ENCODE measurements at places on chromosomes 16 and 17.

DNA sequence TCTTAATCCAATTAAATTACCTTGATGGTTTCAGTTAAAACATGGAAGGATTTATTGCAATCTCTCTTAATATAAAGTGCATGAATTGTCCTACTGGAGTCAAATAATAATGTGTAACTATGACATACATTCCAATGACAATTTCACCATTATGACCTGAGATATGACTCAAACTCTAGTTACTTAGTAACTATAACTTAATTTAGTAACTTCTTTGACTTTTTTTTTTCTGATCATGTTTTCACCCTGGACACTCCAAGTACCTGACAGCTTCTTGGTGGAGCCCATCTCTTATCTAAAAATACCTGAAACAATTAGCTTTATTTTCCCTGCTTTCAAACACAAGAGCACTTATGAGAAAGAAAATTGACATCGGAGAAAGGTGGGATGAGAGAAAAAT is 123.7 kb downstream of the STX8 start:
- no peak for DNase-seq

DNA sequence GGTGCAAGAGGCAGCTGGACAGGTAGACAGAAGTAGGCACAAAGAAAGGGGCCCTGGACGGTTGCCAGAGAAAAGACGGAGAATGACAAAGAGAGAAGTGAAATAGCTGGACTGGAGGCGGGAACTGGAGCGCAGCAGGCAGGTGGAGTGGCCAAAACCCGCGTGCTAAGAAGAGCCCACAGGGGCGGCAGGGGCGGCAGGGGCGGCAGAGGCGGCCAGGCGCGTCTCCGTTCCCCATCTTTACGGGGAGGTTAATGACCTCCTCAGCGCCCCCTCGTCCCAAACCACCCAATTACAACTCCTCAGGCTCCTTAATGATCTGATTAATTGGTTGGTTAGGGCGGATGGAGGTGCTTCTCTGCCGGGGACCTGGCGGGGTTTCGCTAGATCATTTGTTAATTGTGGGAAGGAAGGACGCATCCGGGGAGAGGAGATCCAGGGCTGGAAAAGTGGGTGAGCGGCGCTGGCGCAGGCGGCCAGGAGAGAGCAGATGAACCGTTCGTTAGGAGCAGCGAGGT is 15.4 kb upstream of the HOXB9 start:
- DNase-seq, result no peak

DNA sequence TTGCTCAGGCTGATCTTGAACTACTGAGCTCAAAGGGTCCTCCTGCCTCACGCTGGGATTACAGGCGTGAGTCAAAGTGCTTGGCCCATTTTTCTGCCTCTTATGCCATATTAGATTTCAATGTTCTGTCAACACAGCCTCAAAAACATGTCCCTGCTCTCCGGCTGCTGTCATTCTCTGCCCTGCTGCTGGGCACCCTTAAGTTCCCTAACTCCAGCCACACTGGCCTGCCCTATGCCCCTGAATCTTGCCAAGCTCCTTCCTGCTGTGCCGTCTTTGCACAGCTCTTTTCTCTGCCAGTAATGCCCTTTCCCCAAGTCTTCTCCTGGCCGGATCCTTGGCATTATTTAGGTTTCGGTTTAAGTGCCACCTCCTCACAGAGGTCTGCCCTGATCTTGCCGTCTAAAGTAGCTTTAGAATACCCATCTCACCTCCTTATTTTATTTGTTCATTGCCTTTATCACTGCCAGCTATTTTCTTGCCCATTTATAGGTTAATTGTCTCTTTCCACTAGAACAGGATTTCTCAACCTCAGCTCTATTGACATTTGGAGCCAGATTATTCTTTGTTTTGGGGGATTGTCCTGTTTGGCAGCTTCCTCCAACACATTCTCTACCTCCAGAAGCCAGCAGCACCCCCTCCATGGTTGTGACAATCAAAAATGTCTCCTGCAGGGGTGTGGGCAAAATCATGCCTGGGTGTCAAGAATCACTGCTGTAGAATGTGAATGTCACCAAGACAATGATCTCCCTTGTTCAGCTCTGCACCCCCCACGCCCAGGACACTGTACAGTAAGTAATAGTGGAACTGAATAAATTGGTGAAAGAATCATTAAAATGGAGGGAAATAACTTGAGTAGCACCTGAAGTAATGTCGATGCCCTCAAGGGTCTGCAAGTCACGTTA is 168.2 kb downstream of the CYLD start:
- no peak for DNase-seq

GRCh38 chr17:27326051-27326450 is 32.1 kb downstream of the WSB1 start:
- DNase-seq, result no peak

DNA sequence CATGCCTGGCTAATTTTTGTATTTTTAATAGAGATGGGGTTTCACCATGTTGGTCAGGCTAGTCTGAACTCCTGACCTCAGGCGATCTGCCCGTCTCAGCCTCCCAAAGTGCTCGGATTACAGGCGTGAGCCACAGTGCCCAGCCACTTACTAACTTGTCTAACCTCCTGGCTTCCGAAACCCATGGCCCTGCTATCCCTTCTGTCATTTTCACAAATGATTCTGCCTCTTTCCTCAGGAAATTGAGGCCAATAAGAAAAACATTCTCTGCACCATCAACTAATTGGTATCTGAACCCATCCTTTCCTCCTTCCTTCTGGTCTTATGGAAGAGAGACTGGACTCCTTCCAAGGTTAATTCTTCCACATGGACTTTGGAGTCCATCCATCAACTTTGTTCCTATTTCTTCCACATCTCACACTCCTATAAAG is 27.9 kb upstream of the TNRC6A start:
- DNase-seq, result no peak

- no peak for DNase-seq
Measured at GRCh38 chr17:43146649-43147048, 21.5 kb upstream of the BRCA1 start.

- no peak for DNase-seq
Measured at GRCh38 chr16:57444711-57445110, 2.5 kb downstream of the CIAPIN1 start.
